A549 (cell line): ENCODE measurements at places on chromosomes 3 and 15.

GRCh38 chr3:66904336-66904735 lies 93.8 kb upstream of the KBTBD8 start:
- DNase-seq: no peak

DNA sequence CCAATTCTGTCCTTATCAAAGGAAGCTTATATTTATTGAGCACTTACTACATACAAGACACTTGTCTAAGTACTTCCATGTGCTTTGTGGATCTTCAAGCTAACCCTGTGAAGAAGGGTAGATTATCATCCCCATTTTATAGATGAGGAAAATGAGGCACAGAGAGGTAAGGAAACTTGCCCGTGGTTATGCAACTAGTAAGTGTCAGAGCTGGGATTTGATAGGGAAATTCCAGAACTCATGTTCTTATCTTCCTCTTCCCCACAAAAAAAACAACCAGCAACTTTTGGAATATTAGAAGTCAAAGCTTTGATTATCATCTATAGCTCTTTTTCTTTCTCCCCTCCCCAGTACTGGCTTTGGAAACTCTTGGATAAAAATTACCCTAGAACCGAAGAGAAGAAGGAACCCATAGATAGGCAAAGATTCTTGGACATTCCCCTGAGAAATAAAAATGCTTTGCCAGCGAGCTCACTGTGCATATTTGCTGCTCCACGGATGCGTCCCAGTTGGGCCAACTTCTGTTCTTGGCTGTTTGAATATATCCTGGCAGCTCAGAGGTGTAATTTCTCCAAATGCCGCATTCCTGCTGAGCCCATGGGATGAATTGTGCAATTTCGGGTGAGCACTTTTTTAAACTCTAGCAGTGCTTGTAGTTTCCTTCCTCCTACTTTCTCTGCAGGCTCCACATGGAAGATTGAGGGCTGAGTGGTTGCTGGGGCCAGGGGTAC lies 591.5 kb upstream of the CFAP20DC start:
- no peak for DNase-seq

DNA sequence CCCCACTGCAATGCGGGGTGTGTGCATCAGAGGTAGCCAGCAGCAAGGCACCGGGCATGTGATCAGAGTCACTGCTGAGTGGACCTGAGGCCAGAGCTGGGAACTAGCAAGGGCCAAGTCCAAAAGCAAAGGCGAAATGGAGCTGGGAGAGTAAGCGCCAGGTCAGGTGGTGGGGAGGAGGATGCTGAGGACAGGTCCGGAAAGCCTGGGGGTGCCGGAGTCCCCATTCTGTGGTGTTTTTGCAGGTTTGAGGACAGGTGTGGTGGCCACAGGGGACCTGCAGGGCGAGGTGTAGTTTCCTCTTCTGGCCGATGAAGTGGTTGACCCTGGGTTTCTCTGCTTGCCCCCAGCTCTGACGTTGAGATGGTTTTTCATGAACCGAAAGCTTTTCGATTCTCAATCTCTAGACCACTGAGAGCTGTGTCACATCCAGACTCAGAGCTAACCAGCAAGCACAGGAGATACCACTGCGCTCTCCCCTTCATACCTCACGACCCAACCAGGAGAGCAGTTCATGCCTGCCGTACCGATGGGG lies 35.0 kb upstream of the HES1 start:
- no peak for DNase-seq

DNA sequence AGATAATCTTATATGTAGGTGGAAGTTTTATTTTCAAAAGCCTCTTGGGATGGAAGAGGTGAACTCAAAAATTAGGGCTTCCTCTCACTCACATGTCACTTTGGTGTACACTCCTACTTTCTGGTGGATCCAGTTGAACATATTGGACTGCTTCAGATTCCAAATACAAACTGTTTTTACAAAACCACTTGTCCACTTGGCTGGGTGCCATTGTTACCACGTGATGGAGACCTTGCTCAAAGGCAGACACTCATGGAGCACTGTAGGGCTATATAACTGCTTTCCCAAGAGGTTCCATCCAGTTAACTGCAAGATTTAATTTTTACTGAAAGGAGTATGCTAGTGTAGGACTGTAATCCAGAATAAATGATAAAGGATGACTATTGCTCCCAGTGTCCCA lies 307.0 kb downstream of the EPHA6 start:
- DNase-seq: no peak

DNA sequence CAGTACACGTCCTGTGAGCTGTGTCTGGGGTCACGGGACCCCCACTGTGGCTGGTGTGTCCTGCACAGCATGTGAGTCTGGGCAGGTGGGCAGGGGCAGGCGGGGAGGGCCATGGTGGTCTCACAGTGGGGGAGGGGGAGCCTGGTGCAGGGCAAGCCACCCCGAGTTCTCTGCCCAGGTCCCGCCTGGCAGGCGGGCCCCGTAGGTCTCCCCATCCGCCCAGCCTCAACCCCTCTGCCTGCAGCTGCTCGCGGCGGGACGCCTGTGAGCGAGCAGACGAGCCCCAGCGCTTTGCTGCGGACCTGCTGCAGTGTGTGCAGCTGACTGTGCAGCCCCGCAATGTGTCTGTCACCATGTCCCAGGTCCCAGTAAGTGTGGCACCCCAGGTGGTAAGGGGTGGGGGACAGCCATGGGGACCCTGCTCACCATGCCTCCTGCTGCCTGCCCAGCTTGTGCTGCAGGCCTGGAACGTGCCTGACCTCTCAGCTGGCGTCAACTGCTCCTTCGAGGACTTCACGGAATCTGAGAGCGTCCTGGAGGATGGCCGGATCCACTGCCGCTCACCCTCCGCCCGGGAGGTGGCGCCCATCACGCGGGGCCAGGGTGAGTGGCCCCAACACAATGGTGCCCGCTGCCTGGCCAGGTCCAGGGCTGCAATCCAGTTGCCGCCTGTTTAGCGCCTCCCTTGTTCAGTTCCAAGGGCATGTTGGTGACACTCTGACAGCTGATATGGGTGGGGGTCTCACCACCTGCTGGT lies 21.9 kb downstream of the PLXNA1 start:
- DNase-seq: no peak

GRCh38 chr3:3699816-3700633 lies 99.2 kb upstream of the LRRN1 start:
- DNase-seq: no peak

DNA sequence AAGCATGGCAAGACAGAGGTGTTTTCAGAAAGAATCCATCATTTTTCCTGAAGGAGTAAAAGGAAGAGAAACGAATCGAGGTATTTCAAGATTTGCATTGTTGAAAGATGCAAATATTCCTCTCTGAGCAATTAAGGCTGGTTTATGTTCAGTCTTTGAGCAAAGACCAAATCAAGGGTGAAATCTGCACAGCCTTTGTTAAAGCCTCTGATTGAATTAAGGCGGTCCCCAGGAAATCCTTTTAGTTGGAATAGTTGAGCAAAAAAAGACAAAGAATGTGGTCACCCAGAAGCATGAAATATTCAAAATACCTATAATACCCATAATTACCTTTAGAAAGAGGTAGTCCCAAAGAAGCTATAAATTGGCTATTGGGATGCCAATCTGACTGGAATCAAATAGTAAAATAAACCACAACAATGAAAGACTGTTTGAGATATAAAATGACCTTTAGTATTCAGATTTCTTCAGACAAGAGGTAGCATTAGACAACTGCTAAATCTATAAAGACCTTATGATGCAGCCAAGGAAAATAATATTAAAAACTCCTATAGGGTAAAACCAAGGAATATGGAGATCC lies 1218.1 kb downstream of the ROBO2 start:
- DNase-seq: no peak

- no peak for DNase-seq
Observed at GRCh38 chr3:78823434-78823833, 944.4 kb downstream of the ROBO1 start.

DNA sequence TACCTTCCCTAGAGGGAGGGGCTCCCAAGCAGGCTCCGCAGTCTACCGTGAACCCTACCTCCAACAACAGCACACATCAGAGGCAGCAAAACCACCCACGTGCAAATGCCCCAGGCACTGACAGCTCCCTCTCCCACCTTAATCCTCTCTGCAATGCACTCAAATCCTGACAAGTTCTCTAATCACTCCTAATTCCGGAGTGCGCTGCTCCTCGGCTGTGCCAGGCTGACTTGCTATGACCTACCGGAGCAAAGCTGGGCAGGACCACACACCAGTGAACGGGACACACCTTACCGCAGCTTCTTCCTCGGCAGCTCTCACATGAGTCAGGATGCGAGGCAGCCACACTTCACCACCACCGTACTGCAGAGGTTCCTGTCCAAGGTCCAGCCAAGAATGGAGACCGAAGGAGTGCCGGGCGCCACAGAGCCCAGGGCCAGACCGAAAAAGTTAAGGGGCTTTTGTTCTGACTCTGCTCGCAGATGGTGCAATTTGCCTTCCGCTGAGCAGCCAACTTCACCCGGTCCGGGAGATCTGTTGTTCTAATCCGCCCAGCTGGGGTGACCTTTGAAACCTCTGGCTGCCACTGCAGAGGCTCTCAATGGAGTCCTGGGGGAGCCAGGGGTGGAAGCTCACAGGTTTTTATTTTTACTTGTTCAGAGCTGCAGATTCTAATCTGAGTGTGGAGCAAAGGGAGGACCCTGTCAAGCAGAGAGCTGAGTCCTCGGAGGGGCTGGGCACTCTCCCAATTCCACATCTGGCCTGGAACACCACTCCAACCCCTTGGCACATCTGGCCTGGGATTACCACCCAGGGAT lies 84.4 kb downstream of the MYLK start:
- DNase-seq: peak; percentile 18

GRCh38 chr3:87706176-87706575 lies 352.6 kb downstream of the CGGBP1 start:
- DNase-seq: no peak

GRCh38 chr3:37603722-37604121 lies 258.0 kb upstream of the CTDSPL start:
- DNase-seq: no peak

DNA sequence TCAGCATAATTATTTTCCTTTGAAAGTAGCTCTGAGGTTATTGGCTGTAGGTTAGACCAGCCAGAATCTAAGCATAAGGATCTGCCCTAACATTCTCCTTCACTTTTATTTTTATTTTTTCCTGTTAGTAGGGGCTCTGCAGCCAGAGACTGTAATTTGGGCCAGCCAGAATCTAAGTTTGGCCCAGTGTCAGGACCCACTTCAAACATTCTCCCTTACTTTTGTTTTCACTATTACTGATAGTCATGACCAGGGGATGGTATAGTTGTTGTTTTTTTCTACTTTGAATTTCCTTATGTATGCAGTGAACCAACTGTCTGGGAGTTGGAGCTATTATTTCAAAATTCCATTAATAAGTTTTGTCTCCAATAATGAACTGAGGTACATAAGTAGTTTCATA lies 121.0 kb upstream of the MBNL1 start:
- no peak for DNase-seq

- DNase-seq: no peak
Observed at GRCh38 chr3:146468234-146468633, 1.1 kb downstream of the PLSCR2 start.

GRCh38 chr3:136919799-136920580 lies 37.8 kb upstream of the IL20RB start:
- DNase-seq: no peak

DNA sequence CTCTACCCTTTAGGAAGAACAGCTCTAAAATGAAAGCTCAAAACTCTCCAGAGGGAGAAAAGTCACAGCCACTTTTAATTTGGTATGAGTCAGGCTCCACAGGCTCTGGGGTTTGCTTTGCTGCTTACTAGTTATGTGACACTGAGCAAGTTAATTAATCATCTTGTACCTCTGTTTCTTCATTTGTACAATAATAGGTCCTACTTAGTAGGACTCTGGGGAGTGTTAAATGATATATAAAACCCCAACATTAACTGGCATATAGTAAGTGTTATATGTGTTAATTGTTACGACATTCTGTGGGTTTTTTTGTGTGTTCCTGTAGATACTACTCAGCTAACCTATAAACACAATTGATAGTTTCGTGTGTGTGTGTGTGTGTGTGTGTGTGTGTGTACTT lies 6.6 kb downstream of the ACKR2 start:
- DNase-seq: no peak

DNA sequence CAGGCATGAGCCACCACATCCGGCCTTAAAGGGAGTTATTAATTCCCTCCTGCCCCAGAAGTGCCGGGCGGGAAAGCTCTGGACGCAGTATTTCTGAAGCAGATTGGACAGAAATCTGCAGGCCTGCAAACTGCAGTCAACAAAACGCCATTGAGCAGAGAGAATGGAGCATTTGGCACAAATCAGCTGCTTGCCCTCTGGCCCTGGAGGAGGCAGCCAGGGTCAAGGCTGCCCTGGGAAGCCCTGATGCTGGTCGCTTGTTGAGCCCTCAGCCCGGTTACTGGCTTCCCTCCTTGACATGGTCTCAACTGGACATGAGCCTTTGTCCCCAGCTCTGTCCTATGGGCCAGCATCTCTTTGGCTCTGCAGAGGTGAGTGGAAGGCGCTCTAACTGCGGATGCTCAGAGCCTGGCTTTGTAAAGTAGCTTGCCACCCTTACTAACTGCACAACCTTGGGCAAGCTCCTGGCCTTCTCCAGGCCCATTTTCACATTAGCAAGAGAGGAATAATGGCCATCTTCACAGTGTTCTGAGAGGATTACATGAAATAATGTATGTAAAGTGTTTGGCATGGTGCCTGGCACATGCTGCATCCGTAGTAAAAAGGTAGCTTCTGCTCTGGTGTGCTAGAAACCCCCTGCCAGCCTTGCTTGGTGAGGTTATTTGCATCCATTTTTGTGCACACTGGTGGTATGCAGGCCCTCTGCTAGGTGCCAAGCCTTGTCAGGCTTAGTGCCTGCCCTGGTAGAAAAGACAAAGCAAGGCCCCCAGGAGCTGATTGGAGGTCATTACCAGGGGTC lies 4.1 kb downstream of the SEMA4B start:
- DNase-seq: no peak

- DNase-seq: peak; percentile 57
Observed at GRCh38 chr3:186417791-186418190, 55.8 kb upstream of the DGKG start.

- DNase-seq: no peak
Observed at GRCh38 chr3:62797132-62797531, 78.1 kb downstream of the CADPS start.

- no peak for DNase-seq
Observed at GRCh38 chr3:129409541-129409940, 18.9 kb downstream of the EFCAB12 start.

DNA sequence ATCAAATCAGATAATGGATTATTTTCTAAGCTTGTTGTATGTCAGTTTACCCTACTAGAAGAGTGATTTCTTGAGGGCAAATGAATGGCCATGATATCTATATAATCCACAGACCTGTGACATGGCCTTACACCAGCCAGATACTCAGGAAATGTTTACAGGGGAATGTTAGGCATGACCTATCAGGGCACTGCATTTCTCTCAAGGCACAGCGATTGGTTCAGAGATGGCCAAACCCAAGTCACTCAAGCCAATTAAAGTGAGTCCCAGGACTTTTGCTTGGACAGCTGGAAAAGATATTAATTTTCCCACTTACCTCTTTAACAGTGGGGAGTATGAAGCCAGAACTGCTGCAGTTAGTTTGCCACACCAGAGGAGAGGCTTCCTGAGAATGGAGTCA lies 28.7 kb upstream of the GATA2 start:
- DNase-seq: no peak

- no peak for DNase-seq
Observed at GRCh38 chr3:123475786-123476185, 26.9 kb upstream of the ADCY5 start.
